ENCODE measurements at places on chromosomes 4 and X.

GRCh38 chrX:23396263-23396662 lies 61.6 kb downstream of the PTCHD1 start:
- DNase-seq, result no peak

DNA sequence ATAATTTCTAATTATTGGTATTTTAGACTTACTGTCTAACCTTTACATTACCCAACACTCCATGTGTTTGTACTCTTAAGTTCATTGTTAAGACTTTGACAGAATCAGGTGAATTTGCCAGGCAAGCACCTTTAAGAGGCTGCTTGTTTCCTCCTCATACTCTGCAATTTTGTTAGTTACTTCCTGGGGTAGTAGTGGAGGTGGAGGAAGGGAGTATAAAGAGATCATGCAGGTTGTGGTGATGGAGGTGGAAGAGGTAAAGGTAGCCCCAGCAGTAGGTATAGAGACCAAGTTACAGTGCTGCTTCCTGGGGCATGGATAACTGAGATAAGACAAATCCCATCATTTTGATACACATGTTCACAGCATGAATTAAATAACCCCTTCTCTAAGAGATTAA lies 6.7 kb downstream of the WDR44 start:
- no peak for DNase-seq

- peak; percentile 99 for DNase-seq
Observed at GRCh38 chrX:39730662-39731329, 367.0 kb downstream of the BCOR start.

DNA sequence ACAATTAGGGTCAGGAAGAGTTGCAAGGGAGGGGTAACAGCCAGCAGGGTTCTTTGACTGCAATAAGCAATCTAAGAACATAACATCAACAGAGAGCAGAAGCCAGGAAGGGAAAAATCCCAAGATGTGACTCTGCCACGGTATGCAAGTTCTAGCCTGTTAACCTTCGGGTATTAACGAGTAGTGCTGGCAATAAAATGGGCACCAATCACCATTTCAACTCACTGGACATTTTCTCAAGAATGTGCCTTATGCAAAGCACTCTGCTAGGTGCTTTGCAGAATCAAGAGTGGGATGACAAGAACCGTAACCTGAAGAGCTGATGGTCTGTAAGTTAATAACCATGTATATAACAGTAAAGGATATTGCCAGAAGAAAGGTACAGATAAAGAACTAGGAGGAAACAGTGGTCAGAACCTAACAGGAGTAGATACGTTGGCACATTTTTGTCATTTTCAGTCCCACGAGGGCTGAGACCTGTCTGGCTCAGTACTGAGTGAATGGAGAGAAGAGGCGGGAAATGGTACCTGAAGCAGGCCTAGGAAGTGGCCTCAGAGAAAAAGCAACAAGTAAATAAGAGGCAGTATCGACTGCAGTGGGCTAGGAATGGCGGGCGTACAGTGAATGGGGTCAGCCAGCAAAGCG lies 2.7 kb downstream of the ELOVL6 start:
- DNase-seq, result no peak

DNA sequence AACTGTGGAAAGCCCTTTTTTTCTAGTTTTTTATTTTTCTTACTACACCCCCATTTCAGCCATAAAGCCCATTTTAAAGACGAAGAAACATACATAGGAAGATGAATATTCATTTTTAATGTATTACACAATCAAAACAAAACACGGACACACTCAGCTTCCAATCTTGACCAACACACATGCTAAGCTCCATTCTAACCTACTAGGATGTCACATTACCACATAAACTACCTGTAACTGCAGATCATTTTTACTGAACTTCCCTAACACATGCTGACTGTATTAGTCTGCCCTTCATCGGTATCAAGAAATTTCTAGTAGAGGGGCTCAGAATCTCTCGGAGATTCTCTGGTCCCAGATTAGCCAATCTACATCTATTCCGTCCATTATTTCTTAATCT lies 1.8 kb downstream of the CCNI start:
- DNase-seq, result no peak

DNA sequence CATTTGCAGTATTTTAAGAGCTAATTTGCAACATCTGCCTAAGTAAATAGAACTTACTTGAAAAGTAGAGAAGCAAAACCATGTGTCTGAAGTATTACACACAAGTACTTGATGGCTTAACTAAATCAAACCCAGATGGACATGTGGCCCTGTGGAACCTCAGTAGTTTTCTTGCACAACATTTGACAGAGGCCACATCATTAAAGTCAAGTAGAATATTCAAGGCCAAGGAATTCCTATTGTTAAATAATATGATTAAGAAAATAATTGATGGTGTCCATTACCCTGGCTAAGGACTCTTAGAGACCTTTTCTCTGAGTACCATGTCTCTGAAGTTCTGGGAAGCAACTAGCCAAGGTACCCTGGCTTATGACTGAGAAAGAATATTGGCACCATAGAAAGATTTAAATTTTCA lies 135.4 kb upstream of the OTUD4 start:
- no peak for DNase-seq

DNA sequence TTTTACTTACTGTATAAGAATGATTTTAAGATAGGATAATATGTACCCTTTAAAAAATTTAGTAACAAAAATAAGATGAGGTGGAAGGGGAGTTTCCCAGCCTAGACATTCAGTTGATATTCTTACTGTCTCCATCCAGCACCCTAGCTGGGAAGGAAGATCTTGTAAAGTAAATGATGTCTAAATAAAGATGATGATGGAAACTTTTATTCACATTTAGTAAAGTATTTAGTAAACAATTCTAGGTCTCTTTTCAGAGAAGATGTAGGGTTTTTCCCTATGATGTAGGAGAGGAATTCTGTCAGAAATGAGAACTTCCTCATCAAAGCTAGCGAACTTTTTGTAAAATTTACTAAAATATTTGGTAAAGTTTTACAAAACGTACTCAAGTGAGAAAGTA lies 136.8 kb downstream of the RAPGEF2 start:
- DNase-seq, result no peak

- no peak for DNase-seq
Observed at GRCh38 chrX:124358800-124359383, 12.5 kb downstream of the SH2D1A start.
